T-cell (primary cell): ENCODE measurements at places on chromosomes 5 and 9.

GRCh38 chr5:58963361-58963760, 380.5 kb downstream of the RAB3C start:
- DNase-seq: no peak

DNA sequence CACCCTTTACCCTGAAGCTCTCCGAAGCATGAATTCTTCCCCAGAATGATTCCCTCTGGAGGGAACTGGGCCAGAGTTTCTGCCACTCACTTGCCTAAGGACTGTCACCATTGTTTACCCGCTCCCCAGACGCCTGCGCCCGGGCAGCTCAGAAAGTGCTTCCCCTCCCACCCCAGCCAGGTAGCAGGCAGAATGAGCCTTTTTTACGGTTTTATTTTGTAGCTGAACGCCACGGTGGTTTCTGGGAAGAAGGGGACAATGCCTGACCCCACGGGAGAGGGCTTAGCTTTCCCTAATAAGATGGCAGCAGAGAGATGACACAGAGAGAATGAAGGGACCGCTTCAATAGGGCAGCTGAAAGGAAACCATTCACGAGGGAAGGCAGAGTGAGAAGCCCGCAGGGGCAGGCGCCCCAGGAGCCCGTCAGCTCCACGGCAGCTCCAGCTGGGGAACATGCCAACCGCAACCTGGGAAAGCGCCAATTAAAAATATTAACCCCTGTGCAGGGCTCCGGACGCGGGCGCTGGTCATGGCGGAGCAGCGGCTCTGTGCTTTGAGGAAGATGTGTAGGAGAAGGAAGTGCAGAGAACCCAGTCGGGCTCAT, 20.4 kb upstream of the NTNG2 start:
- DNase-seq: no peak

GRCh38 chr9:6473151-6473550, 60.2 kb downstream of the UHRF2 start:
- no peak for DNase-seq

GRCh38 chr5:121988488-121988887, 26.7 kb downstream of the SRFBP1 start:
- DNase-seq: no peak

- DNase-seq: no peak
These were observed 21.0 kb upstream of the RAB14 start for GRCh38 chr9:121222524-121223171.

DNA sequence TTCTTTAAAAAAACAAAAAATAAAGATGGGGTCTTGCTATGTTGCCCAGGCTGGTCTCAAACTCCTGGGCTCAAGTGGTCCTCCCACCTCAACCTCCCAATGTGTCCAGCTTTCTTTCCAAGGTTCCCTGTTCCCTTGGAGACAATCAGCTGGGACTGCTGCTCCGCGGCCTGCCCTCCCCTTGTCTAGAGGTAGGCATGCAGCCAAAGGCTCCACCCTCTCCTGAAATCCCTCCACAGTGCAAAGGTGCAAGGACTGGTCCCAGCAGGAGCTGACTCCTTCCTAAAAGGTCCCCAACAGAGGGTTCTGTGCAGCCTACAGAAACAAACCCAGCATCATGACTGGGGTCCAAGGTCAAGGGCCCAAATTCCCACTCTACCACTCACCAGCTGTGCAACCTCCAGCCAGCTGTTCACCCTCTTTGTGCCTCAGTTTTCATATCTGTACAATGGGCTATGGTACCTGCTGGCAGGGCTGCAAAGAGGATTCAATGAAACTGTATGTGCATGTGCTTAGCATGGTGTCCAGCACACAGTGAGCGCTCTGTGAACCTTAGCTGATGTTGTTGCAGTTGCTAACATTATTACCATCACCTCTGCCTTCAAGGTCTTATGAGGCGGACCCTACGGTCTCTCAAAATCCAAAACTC, 47.5 kb downstream of the BARX1 start:
- no peak for DNase-seq

DNA sequence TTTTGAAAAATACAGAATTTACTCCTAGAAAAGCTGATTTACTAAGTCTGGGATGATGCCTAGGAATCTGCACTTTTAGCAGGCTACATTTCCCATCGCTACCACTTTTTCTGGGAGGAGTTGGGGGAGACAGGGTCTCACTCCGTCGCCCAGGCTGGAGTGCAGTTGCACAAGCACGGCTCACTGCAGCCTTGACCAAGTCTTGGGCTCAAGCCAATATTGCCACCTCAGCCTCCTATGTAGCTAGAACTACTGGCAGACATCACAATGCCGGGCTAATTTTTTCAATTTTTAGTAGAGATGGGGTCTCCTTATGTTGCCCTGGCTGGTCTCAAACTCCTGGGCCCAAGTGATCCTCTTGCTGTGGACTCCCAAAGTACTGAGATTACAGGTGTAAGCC, 85.9 kb downstream of the NR6A1 start:
- DNase-seq: no peak
